Suppressor macrophage treated with lipopolysaccharide for 4 hours (primary cell): ENCODE measurements at places on chromosomes 5 and 9.

DNA sequence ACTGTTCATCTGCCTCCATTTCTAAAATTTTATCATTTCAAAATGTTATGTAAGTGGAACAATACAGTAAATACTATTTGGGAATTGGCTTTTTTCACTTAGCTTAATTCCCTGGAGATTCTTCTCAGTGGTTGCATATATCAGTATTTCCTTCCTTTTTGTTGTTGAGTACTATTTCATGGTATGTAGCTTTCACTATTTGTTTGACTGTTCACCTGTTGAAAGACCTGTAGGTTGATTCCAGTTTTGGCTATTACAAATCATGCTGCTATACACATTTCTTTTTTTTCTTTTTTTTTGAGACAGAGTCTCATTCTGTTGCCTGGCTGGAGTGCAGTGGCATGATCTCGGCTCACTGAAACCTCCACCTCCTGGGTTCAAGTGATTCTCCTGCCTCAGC is 33.0 kb upstream of the PWWP2A start:
- no peak for DNase-seq

GRCh38 chr5:158752656-158752973 is 347.1 kb downstream of the EBF1 start:
- no peak for DNase-seq

- no peak for DNase-seq
These were observed 1911.9 kb upstream of the WWC1 start for GRCh38 chr5:166379517-166379916.

GRCh38 chr9:9912459-9912858 is 700.3 kb downstream of the PTPRD start:
- DNase-seq, result no peak

DNA sequence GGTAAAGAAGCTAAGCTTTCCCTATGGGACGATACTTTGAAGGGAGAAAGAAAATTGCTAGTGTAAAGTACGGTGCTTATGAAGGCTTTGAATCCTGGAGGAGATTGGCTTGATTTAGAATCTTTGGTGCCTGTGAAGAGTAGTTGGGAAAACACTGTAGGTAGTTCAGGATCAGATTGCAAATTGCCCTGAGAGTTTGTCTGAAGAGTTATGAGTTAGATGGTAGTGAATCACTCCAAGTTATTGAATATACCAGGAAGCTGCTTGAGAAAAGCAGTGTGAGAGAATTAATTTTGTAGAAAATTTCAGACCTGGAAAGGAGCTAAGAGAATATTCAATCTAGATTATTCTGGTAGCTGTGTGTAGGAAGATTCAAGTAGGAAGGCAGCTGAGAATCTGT is 11.5 kb downstream of the MAN2A1 start:
- no peak for DNase-seq

DNA sequence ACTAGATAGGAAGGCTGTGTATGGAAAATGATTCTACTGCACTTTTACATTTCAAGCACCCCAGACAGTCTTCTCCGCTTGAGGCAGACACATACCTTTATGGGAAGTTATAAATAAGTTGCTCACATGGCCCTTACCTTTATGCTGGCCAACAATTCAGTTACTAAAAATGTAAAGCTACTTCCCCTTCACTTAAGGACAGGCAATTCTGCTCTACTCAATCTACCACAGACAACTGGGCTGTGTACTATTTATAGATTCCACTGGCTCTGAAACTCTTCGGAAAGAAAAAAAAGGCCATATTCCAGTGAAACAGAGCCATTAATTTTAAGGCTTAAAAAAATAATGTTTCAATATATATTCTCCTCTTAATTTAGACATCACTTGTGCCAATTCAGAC is 59.4 kb downstream of the ELAVL2 start:
- DNase-seq, result no peak

DNA sequence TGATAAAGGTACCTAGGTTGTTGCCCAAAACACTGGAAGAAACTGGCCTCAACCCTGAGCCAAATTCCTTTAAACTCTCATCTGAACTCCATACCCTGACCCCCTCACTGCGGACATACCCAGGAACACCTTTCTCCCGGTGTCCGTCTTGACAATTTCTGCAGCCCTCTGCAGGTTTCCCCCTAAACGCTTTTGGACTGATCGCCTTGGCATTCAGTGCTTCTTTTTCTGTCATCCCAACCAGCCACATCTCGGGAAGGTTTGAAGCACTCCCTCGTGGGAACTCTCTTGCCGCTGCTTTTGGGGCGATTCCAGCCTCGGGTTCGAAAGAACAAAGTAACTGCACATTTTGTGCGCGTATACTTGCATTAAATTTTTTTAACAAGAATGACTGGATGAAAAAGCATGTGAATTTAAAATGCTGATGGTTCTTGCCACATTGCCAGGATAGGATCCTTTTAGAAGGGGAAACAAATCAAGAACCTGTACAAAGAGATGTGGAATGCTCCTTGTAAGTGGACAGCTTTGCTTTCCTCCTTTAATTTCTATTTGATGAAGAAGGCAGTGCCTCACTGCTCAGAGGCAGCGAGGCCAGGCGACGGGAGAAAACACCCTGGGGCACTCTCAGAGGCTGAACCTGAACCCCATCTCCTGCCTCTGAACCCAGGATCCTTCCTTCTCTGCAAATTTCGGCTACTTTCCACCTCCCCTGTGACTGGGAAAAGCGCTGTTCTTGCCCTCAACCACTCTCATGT is 615 bp downstream of the PSMD5 start:
- DNase-seq, result peak; percentile 12

GRCh38 chr5:72951671-72952468 is 4.0 kb upstream of the FCHO2 start:
- peak; percentile 90 for DNase-seq

GRCh38 chr5:61055434-61056006 is 106.7 kb downstream of the SMIM15 start:
- peak; percentile 56 for DNase-seq

- DNase-seq, result peak; percentile 35
These were observed 197.8 kb downstream of the AUH start for GRCh38 chr9:91163773-91164471.

GRCh38 chr5:173238312-173239232 is 3.6 kb upstream of the NKX2-5 start:
- DNase-seq, result no peak

DNA sequence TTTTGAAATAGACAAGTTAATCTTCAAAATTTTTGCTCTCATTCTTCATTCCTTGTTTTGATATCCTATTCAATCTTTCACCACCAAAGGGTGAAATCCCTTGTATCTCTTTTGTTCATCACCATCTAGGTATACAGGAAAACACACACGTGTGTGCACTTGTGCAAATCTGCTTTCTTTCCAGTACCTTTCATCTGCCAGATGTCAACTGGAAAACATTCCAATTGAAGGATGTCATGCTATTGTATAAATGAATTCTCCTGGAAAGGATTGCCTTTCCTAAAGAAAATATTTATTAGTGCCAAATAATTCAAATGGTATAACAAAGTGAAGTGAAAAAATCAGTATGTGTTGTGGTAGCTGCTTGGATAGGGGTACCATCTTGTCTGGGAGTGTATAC is 123.7 kb downstream of the RANBP17 start:
- DNase-seq, result no peak

GRCh38 chr5:77568082-77568481 is 70.4 kb downstream of the OTP start:
- DNase-seq, result no peak

GRCh38 chr5:17178373-17178675 is 39.1 kb upstream of the BASP1 start:
- no peak for DNase-seq

GRCh38 chr9:27053369-27054022 is 48.0 kb upstream of the LRRC19 start:
- DNase-seq, result no peak

- no peak for DNase-seq
These were observed 581.0 kb upstream of the RORB start for GRCh38 chr9:73916016-73916673.

- DNase-seq, result peak; percentile 23
These were observed 51.3 kb downstream of the GADD45G start for GRCh38 chr9:89655990-89656657.

DNA sequence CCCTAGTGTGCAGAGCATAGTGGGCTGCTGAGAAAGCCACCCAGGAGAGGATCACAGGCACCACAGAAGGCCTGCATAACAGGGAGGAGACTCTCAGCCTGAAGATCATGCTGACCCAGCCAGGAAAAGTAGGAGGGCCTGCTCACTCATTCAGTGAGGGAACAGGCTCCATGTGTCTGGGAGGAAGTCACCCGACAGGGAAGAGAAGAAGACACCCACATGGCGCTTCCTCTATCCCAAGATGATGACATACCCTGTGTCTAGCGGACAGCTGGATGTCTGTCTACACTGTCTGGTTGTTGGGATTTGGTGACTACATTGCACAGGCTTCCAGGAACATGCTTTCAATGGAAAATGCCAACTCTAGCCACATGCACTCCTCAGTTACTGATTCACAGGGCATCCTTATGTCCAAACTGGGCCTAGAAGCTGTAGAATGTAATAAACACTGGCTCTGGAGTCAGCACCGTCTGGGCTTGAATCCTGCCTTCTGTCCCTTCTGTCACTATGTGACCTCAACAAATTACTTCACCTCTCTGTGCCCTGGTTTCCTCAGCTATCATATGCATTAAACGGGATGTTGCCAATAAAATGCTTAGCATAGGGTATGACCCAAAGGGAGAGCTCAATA is 47.6 kb downstream of the KLHL3 start:
- peak; percentile 46 for DNase-seq

DNA sequence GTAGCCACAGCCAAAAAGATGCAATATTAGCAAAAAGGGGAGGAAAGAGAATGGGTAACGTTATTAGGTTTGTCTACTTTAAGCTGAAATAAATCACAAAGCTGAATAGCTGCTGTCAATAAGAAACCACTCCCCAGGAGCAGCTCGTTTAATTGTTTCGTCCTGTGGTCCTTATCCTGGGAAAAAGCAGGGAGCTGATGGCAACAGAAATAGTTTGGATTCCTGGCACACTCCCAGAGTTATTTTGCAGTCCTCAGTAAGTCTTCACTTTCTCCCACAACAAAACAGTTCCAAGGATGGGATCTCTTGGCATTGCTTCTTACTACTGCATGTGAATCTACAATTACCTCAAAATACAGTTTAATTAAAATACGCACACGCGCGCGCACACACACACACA is 28.8 kb downstream of the FRMD3 start:
- no peak for DNase-seq

- no peak for DNase-seq
These were observed 260.1 kb downstream of the EBF1 start for GRCh38 chr5:158839638-158840037.

- DNase-seq, result peak; percentile 92
These were observed 18.3 kb upstream of the NEK6 start for GRCh38 chr9:124239249-124240073.

DNA sequence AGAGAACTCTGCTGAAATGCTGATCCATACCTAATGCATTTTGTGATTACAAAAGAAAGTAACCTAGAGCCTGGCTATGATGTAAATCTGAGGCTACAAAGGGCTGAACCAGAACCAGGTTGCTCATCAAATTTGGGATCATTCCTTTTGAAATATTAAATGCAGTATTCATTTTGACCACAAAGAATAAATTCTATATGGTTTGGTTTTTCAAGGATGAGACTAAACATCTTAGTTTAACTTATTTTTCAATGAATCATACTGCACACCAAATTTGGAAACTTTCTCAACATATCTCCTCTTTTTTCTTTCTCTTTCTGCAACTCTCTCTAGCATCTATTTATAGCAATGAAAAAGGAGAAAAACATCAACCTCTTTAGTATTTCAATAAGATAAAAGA is 46.5 kb downstream of the CEMIP2 start:
- no peak for DNase-seq

DNA sequence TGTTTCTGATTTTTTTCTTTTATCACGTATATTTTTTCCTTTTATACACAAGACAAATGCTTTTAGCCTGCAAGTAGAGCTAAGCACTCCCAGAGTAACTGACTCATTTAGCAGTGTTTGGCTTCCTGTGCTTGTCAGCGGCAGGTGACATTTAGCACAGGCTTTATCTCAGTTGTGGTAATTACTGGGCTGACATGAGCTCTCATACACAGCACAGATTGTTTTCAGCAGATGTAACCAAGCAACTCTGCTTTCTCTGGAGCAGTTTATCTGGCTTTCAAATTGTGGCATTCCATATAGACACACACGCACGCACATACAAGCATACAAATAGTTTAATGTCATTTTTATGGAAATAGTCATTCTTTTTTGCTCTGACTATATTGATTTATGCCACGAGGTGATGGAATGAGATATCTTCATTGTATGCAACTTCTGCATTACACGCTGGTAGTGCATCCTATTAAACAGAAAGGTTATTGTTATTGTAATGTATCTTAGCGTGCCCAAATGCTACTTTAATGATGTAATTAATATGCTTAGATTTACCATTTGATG is 379.0 kb upstream of the GRAMD2B start:
- no peak for DNase-seq

DNA sequence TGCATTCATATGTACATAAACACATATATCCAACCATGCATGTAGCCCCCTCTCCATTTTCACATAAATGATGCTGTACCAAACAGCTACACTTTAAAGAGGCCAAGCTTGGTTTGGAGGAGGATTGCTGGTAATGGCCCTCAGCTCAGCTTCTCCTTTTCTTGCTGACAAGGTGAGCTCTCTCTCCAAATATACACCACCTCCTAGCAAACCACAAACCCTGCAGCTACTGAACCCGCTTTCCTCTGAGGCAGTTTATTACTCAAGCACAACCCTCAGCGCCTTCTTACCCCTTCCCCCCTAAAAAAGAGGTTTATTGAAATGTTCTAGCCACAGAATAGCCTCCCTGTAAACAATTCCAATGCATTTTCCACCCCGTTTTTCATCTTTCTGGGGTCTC is 54.0 kb downstream of the ALG2 start:
- no peak for DNase-seq

- peak; percentile 3 for DNase-seq
These were observed 70.1 kb downstream of the PIP5K1B start for GRCh38 chr9:68775003-68775730.

- no peak for DNase-seq
These were observed 3.6 kb downstream of the NR3C1 start for GRCh38 chr5:143399616-143400540.

DNA sequence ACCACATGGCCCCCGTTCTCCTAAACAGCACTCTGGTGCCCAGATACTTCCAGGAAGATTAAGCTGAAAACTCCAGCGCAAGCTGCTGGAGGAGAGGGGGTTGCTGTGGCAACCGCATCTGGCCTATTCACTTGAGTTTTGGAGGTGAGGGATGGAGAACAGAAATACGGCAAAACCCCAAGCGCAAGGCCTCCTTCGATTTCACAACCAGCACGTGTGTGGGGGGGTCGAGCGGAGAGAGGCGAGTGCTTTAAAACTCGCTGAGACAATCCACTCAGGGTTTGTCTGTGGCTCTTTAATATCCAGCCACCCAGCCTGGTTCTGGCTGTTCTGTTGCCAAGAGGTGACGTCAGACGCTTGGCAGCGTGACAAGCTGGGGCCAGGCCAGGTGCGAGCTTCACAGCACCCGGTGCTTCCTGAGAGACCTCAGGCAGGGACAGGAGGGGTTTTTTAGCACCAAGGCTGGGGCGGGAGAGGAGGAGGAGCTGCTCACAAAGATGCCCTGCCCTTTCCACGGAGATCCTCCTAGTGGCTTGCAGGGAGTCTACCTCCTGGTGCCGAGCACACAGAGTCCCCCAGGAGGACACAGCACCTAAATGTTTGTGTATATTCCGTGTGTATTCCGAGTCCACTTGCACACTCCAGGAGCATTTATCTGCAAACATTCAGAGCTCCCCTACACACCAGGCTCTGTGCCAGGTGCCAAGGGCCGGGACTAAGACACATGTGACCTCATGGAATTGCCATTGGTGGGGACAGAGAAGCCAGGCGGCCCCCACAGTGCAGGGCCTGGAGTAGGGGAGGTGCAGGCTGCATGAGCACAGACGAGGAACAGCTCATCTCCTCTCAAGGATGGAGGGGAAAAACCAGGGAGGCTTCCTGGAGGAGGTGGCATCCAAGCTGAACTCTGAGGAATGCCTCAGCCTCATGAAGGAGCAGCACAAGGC is 194.6 kb downstream of the OLFM1 start:
- DNase-seq, result no peak
